Glutamatergic neuron (in vitro differentiated cells): ENCODE measurements at places on chromosomes 1 and 21. TPM values are rescaled to one million over a fixed set of nuclear protein-coding genes. Genes with fewer than 3 reads are reported as not detected.

GRCh38 chr1:180614730-180615129 is 17.1 kb upstream of the XPR1 start:
- DNase-seq, result no peak

DNA sequence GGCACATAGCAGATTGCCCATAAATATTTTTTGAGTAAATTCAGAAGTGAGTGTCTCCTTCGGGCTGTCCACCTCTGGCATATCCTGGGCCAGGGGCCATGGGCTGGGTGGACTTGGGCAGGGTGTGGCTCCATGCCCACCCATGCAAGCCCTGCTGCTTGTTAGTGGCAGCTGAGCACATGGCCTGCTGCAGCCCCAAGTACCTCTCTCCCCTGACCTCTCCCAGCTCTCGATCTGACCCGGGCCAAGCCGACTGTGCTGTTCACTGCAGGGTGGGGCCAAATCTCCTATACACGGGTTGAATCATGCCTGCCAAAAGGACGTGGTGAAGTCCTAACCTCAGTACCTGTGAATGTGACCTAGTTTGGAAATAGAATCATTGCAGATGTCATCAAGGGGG is 132.5 kb upstream of the C1orf174 start:
- no peak for DNase-seq

AK4 gene
- 2.6 TPM for total RNA-seq

CKS1B gene
- total RNA-seq, result 22.8 TPM

PRAMEF18 gene
- total RNA-seq, result not detected

RXFP4 gene
- total RNA-seq, result not detected
